Nucleus accumbens (tissue), 56 donors: ENCODE measurements at places on chromosomes 12 and 14.

DNA sequence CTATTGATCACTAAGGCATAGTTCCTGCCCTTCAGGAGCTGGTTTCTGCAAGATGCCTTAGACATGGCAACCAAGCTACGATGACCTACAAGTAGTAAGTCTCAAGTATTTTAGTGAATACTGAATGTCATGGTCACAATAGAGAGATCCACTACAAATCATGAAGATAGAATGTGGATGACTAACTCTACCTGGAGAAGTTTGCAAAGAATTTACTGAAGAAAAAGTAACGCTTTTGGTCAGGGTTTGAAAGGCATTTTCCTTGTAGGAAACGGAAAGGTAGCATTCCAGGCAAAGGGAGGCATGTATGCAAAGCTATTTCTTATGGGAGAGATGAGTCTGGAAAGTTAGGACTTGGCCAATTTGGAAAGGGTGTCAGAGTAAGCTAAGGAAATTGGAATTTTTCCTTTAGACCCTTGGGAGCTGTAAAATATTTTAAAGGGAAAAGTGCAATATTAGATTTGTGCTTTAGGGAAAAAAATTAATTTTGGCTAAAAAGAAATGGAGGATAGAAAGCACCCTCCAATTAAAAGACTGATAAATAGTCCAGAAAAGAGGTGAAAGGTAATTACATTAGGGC lies 377.5 kb downstream of the EGLN3 start:
- DNase-seq = no peak

- no peak for DNase-seq
Measured at GRCh38 chr12:22173177-22173576, 127.2 kb downstream of the CMAS start.

DNA sequence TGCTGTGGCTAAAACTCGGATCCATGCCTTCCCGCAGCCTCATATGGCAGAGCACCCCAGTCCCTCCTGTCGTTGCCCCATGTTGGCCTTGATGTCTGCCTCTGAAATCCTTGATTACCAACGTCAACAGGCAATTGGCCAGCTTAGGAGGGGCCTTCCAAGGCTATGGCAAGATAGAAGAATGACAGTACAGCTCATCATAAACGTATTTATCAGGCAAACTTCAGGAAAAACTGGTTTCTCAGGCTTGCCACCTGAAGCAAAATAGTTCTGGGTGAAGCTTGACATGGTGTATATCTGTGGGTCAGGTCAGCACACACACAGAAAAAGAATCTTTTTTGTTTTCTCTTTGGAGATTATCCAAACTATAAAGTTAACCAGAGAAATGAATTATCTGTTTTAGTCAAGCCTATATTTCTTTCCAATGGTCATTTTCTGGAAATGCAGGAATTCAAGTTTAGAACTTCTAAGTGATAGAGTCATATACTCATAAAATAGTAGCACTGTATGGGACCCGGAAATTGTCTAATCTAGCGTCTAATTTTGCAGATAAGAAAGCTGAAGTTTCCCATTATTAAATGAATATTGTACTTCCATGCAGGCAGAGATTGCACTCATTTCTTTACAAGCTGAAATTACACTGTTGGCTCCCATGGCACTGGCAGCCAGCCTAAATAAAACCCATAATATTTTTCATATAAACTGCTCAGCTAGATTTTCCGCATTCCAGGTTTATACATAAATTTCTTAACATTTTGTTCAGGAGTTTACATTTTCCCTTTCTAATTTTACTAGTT lies 24.4 kb upstream of the DUSP16 start:
- no peak for DNase-seq

GRCh38 chr12:88746386-88746785 lies 166.1 kb upstream of the KITLG start:
- DNase-seq = no peak
